Smooth muscle cell of the brain vasculature (primary cell): ENCODE measurements at places on chromosomes 6 and 20.

GRCh38 chr6:80503660-80504059 is 397.2 kb downstream of the BCKDHB start:
- no peak for DNase-seq

DNA sequence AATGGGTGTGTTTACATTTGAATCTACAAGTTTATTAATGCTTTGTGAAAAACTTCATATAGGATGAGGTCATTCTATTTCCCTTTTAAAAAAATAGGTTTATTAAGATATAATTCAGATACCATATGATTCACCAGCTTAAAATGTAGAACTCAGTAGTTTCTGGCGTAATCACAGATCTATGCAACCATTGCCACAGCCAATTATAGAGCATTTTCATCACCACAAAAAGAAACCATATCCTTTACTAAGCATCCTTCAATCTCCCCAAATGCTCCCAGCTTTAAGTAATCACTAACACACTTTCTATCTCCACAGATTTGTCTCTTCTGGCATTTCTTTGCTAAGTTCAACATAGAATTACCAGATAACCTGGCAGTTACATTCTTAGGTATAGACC is 137.2 kb downstream of the PTPRT start:
- no peak for DNase-seq

DNA sequence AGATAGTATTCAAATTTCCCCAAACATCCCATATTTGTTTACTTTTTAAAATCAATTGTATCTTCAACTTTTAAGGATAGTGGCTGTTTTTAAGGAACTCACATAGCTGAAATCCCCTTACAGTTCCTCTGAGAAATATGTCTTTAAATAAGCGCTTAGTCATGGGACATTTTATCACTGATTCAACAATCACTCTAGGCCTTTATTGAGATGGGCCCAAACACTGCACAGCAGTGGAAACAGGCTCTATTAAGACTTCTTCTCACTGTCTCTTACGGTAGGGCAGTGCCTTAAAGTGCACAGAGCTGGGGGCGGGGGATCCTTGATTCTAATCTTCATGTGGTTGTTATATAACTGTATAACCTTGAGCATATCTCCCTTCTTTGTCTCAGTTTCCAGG is 59.8 kb upstream of the RREB1 start:
- DNase-seq: no peak

DNA sequence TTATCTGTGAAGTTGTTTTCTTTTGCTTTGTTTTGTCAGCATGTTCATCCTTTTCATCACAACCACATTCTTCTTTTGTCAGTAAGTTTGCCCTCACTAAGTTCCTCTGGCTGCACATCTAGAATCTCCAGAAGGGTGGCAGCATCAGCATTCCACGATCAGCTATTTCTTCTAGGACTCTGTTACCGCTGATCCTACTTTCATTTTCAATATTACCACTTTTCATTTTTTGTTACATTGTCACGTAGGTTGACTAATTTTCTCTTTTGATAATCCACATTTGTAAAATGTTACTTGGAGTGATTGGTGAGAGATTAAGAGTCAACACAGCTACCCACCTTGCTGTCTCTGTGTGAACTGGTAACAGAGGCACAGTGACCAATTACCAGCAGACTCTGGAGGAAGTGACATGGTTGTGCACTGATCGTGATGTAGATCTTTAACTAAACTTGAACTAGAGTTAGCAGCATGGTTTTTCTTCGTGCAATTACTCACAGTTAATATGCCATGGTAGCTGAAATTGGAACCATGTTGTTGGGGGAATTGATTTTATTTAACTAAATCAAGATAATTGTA is 307.9 kb upstream of the SLC35B3 start:
- no peak for DNase-seq

DNA sequence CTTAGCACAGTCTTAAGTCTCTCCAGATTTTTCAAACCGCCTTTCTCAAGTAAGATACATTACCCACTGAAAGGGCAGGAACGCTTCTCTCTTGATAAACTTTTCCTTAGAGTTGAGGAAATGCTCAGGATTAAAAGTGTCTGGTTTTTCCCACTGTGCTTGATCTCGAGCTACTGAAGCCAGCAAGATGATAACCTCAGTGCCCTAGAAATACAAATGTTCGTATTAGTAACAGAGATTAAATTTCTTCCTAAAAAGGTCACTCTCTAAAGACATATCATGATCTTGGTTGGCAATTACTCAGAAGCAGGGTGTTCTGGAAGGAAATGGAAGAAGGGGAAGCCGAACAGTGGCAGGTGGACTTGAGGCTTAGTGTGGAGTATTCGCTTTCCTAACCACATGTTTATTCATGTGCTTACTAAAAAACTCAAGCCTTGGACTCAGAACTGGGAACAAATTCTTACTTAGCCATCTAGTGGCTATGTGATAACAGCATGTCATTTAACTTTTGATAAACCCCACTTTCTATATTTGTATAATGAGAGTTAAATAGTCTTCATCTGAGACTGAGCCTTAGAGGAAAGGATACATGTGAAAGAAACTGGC is 20.1 kb downstream of the C6orf141 start:
- DNase-seq: no peak

GRCh38 chr20:49909499-49910339 is 5.6 kb downstream of the SPATA2 start:
- no peak for DNase-seq

- DNase-seq: no peak
Observed at GRCh38 chr6:51927450-51927849, 160.0 kb downstream of the PKHD1 start.

DNA sequence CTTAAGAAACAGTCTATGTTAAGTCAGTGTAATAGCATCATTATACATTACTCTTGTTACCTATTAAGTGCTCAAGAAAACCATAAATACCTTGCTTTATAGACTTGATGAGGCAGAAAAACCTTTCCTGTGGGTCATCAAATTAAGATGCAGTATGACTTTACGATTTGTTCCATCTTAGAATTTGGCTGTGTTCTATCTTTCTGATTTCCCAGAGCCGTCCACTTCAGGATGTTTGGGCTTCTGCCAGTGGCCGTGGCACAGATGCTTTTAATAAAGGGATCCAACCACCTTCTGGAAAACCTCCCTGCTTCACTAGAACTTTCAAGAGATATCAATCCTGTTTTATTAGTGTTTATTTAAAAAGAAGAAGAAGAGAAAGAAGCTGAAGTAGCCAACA is 71.2 kb downstream of the PDE7B start:
- no peak for DNase-seq
